ENCODE measurements at places on chromosomes 7 and 10. TPM values are rescaled to one million over a fixed set of nuclear protein-coding genes. Genes with fewer than 3 reads are reported as not detected.

Gene SPDYE16
- not detected for total RNA-seq

DNA sequence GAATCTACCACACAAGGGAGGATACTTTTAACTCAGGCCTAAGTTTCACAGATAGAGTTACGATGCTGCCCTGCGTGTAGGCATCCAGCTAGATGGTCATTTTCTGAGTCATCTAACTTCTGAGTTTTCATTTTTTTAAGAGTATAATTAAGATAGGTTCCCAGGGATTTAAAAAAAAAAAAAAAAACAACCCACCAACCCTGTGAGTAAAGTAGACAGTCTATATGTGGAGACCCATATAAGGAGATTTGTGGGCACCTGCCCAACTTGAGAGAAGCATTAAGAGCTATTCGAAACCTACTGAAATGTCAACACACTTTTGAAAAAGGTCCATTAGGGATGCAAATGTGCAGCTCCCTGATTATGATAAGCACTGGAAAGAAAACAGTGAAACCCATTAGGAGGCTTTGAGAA is 257.3 kb downstream of the TRIL start:
- H3K36me3 ChIP-seq: no peaks in the 10 kb centered on the region
- H3K4me1 ChIP-seq: no peaks in the 10 kb centered on the region
- H3K4me3 ChIP-seq: no peak overlapping the region
- DNase-seq: no peak
- no peak overlapping the region for H3K27ac ChIP-seq
- H3K27me3 ChIP-seq: no peaks in the 10 kb centered on the region

DNA sequence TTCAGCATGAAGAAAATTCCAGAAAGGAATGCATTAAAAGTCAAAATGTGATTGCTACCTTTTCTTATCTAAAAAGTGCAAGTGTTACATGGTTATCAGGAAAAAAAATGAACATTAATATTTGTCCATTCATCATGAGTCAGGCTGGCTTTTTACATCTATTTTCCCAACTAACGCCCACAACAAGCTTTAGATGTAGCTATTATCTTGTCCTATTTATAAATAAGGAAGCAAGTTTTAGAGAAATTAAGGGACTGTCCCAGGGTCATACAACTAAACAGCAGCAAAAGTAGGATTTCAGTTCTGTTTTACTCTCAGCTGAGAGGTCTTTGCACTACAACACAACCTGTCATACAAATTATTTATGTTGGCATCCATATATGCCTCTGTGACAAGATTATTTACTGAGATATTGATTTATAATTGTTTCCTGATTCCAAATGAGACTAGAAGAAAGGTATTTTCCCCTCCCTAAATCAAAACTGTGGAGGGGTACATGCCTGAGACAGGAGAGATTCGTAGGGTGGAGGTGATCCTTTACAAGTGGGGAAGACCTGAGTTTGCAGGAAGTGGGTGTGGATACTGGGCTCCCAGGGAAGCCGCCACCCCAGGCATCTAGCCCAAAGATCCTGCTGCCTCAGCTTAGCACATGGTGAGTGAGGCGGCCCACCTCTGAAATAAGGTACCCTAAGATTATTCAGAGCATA is 57.2 kb upstream of the ARID5B start:
- H3K27me3 ChIP-seq: no peaks in the 10 kb centered on the region
- no peak overlapping the region for H3K4me3 ChIP-seq
- DNase-seq: no peak
- no peak overlapping the region for H3K27ac ChIP-seq

Gene HEPACAM2
- total RNA-seq: not detected

- peak; percentile 61 for DNase-seq
- H3K4me3 ChIP-seq: no peak overlapping the region
- peaks cover 3% of the 10 kb centered on the region for H3K27me3 ChIP-seq
- H3K27ac ChIP-seq: no peak overlapping the region
- H3K4me1 ChIP-seq: peaks cover 13% of the 10 kb centered on the region
Measured at GRCh38 chr7:82740246-82740848, 296.8 kb upstream of the CACNA2D1 start.

DNA sequence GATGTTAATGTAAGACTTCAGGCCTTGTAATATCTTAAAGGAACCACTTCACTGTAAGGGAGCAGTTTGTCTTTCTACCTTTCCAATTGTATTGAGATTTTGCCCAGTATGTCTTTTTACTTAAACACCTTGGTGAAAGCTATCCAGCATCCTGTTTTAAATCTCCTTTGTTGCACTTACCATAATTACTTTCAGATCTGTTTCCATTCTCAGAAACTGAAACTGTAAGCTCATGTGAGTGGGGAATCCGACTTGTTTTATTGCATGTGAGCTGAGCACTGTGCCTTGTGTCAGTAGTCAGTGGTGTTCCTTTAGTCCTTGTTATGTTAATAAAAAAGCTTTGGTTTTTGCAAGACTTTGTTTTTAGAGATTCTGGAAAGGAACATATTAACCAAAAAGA is 42.2 kb downstream of the BMPR1A start:
- H3K4me1 ChIP-seq: peaks cover 53% of the 10 kb centered on the region
- H3K27ac ChIP-seq: peak overlapping the region; percentile 41
- peaks cover 3% of the 10 kb centered on the region for H3K27me3 ChIP-seq
- peaks cover 4% of the 10 kb centered on the region for H3K36me3 ChIP-seq

DNA sequence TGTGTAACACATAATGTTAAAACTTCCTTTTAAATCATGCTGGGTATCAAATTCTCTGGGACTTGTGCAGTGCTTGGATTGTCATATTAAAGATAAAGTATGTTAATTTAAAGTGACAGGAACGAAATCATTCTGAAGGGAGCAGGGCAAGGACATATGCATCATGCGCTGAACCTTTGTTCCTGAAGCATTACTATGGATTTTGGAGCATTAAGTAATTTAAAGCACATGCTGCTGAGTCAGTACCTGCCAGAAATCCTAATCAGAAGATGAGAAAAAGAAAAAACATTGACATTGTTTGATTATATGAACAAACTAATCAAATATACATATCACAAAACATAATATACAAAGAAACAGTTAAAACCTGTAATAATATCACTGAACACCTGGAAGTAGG is 101.4 kb downstream of the MICU1 start:
- no peaks in the 10 kb centered on the region for H3K27me3 ChIP-seq
- no peak overlapping the region for H3K27ac ChIP-seq
- H3K4me3 ChIP-seq: no peak overlapping the region
- H3K4me1 ChIP-seq: peaks cover 20% of the 10 kb centered on the region
- no peaks in the 10 kb centered on the region for H3K36me3 ChIP-seq
- no peak for DNase-seq

DNA sequence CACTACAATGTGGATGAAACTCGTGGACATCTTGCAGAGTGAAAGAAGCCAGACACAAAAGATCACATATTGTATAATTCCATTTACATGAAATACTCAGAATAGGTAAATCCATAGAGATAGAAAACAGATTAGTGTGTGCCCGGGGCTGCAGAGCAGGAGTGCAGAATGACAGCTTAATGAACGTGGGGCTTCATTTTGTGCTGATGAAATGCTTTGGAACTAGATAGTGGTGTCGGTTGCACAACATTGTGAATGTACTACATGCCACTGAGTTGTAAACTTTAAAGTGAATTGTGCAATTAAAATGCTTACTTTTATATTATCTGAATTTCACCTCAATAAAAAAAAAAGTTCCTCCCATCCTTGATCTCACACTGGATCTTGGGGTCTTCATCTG is 31.8 kb upstream of the CARD11 start:
- H3K4me3 ChIP-seq: no peak overlapping the region
- no peaks in the 10 kb centered on the region for H3K36me3 ChIP-seq
- no peak overlapping the region for H3K27ac ChIP-seq

Gene ARMC3
- not detected for total RNA-seq

Gene GFRA1
- 17.4 TPM for total RNA-seq

Gene NOD1
- total RNA-seq: 3.5 TPM

Gene CALHM1
- not detected for total RNA-seq

DNA sequence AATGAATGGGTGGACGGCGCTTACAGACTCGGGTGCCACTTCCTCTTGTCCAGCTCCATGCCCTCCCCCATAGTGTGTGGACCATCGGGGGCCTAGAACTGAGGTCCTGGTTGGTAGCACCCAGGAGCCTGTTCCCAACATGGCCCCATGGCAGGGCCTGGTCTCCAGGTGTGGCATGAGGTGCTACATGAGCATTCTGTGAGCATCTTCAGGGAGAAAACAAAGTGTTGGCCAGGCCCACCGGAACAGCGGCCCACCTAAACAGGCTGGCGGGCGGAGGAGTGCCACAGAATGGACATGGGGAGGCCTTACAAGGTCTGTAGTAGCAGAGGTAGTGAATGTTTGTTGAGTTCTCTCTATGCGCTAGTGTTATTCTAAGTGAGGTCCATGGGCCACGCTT is 76.9 kb downstream of the PARP12 start:
- H3K4me1 ChIP-seq: peaks cover 1% of the 10 kb centered on the region
- no peak overlapping the region for H3K4me3 ChIP-seq
- H3K36me3 ChIP-seq: no peaks in the 10 kb centered on the region
- H3K27me3 ChIP-seq: peaks cover 30% of the 10 kb centered on the region
- no peak overlapping the region for H3K27ac ChIP-seq

Data from HFFc6 (cell line).